CD4-positive, alpha-beta T cell treated with Interleukin-10 for 1 hour (primary cell): ENCODE measurements at places on chromosomes 4 and X.
A peak's percentile ranks its signal among the peaks of the same experiment; 100 is the strongest.

GRCh38 chr4:20684852-20685763 is 15.2 kb upstream of the PACRGL start:
- DNase-seq = peak; percentile 38

GRCh38 chr4:145680902-145681301 is 956 bp downstream of the C4orf51 start:
- DNase-seq = no peak

DNA sequence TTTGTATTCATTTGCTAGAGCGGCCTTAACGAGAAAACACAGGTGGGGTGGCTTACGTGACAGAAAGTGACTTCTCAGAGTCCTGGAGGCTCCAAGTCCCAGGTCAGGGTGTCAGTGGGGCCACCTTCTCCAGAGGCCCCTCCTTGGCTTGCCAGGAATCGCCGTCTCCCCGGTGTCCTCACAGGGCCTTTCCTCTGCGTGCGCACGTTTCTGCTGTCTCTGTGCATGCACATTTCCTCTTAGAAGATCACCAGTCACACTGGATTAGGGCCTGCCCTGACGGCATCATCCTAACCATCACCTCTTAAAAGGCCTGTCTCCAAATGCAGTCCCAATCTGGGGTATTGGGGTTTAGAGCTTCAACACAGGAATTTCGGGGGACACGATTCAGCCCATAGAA is 63.8 kb upstream of the HELT start:
- no peak for DNase-seq

DNA sequence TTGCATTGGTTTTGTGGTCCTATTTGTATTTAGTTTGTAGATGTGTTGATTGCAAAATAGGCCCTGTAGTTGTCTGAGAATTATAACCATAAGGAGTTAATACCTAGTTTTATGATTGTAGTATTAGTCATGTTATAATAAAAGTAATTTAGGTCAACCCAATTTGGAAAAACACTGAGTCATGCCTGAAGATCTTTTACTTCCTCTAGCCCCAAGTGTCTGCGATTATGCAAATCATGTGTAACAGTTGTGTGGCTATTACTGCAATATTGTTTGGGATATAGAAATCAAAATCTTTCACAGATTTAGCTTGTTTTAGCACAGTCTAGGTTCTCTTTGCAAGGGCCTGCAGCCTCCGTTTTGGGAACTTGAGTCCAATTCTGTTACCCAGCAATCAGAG is 12.6 kb downstream of the SRD5A3 start:
- DNase-seq = no peak

GRCh38 chr4:86917212-86918039 is 17.4 kb upstream of the AFF1 start:
- DNase-seq = no peak

DNA sequence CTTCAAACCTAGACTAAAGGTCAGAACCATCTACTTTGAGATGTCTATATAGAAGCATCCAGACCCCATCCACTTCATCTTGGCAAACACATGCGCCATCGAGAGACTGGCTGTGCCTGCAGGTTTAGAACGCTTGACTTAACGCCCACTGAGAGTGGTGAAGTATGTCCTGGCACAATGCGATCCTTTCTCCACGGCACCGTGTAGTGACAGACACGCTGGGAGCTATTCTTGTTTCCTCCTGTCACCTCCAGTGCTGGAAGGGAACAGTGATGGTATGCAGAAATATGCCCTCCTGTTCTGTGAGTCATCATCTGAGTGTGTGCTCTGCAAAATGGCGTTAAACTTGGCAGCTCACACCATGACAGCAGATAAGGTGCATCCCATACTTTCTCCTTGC is 330.2 kb downstream of the NLGN4X start:
- no peak for DNase-seq

- no peak for DNase-seq
Measured at GRCh38 chr4:72919937-72920336, 149.6 kb downstream of the COX18 start.

DNA sequence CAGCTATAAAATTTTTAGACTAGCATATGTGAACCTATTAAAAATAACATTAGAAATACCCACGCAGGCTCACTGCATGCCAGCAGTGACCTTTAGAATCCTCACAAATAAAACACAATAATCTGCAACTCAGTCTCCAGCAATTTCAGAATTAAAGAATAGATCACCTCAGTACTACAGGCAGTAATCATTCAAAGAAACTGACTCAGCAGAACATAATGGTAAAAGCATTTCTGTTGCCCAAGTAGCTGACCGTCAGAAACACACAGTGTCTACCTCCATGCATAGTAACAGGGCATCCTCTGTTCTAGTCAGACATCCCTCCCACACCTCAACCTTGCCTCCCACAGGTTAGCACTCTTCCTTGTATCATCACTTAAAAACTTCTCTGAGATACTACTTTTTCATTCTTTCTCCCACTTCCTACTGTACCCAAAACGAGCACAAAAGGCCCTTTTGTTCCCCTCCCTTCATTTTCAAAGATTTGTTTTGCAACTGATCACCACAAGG is 65.7 kb upstream of the BEND2 start:
- no peak for DNase-seq

GRCh38 chr4:84531689-84532088 is 32.6 kb upstream of the NKX6-1 start:
- no peak for DNase-seq

- DNase-seq = no peak
Measured at GRCh38 chr4:20203508-20203907, 48.2 kb upstream of the SLIT2 start.

DNA sequence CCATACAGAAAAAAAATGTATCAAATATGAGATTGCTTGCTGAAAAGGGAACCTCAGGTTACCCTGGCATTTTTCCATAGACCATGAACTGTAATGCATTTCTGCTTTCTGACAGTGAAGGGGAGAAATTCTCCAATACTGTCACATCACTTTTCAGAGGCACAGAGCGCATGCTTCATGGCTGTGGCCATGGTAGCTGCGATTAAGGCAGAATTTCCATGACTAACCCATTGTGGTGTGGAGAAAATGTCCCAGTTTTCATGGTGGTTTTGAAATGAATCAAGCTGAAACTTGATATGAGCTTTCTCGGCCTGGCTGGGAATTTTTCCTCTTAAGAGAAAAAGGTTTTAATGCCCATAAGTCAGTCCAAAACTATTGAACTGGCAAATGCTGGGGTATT is 39.5 kb upstream of the MAP3K15 start:
- no peak for DNase-seq

GRCh38 chr4:157978680-157979361 is 194.0 kb downstream of the GASK1B start:
- peak; percentile 45 for DNase-seq

GRCh38 chr4:37693450-37694190 is 7.4 kb upstream of the RELL1 start:
- no peak for DNase-seq

DNA sequence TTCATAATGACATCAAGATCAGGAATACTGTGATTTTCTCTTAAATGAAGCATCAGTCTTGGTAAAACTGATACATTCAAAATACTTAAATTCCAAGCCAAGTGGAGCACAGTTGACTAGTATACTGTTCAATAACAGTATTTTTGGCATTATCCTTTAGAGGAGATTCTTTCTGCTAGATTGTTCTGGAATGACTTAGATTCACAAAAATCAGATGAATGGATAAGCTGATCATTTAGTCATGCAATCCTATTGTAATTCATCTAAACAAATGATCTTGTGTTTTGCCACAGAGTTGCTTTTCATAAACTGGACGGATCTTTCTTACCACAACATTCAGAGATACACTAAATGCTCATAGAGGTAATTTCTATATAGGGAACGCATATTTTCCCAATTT is 232.0 kb downstream of the CXXC4 start:
- no peak for DNase-seq

GRCh38 chrX:20968996-20969395 is 405.2 kb upstream of the CNKSR2 start:
- DNase-seq = no peak

- DNase-seq = peak; percentile 35
Measured at GRCh38 chrX:103464072-103464773, 55.1 kb downstream of the RAB40A start.

DNA sequence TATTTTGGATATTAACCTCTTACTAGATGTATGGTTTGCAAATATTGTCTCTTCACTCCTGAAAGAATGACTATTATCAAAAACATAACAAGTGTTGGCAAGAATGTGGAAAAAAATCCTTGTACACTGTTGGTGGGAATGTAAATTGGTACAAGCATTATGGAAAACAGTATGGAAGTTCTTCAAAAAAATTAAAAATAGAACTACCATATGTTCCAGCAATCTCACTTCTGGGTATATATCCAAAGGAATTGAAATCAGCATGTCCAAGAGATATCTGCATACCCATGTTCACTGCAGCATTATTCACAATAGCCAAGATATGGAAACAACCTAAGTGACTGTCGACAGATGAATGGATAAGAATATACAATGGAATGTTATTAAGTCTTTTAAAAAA is 61.6 kb upstream of the KIT start:
- DNase-seq = no peak

- no peak for DNase-seq
Measured at GRCh38 chr4:108906866-108907367, 144.1 kb upstream of the ETNPPL start.

- DNase-seq = no peak
Measured at GRCh38 chr4:4558881-4559280, 17.0 kb upstream of the STX18 start.

- DNase-seq = no peak
Measured at GRCh38 chr4:16685536-16685935, 212.9 kb downstream of the LDB2 start.

DNA sequence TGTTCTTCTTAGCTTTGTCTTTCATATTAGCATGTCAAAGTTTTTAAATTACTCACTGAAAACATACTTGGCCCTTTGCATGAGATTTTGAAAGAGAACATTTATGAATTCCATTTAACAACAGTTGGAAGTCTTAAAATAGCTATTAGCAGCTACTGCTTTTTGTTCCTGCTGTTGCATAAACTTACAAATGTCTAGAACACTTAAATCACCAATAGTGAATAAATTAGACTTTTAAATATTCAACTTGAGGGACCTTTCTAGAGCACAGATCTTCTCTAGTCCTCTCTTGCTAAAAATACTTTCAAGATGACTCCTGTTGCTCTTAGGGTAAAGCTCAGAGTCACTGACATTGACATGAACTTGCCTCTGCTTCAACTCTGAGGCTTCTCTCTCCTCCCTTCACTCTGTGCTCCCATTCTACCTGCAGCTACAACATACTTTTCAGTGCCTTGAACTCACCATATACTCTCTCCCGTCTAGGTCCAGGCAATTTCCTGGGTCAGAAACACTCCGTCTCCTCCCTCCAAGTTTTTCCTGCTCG is 15.8 kb upstream of the TXK start:
- no peak for DNase-seq

DNA sequence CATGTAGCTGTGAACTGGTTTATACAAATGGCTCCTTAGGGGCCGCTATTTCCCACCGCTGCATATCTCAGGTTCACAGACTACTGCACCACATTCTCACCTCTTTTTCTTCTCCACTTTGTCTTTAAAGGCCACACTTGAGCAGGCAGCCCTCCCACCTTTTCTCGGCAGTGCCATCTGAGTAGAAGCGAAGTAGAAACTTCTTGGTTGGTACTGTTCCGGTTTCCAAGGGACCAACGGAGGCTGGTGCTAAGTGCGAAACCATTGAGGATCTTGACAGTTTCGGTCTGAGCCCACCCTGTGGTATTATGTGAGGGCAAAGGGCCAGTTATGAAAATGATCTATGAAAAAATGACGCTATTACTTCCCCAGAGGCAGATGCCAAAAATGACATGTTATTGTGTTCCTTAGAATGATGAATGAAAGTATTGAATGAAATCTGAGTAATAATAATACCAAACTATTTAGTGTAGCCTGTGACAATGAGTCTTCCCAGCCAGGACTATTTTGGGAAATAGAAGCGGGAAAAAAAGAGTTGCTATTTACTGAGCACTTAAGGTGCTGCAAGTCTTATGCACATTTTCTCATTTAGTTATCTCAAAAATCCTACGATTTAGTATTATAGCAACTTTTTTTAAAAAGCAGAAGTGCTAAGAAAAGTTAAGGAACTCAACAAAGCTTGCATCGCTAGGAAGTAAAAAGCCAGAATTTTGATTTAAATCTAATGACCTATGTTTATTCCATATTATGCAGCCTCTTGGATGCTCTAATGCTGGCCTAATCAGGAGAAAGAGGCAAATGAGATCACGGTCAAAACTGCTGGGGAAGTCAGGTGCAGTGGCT is 29.6 kb upstream of the CHRNA9 start:
- DNase-seq = peak; percentile 60

GRCh38 chr4:135249024-135249423 is 1047.4 kb upstream of the PABPC4L start:
- no peak for DNase-seq
